ENCODE measurements at places on chromosomes 13 and 19.
A peak's percentile ranks its signal among the peaks of the same experiment; 100 is the strongest.

DNA sequence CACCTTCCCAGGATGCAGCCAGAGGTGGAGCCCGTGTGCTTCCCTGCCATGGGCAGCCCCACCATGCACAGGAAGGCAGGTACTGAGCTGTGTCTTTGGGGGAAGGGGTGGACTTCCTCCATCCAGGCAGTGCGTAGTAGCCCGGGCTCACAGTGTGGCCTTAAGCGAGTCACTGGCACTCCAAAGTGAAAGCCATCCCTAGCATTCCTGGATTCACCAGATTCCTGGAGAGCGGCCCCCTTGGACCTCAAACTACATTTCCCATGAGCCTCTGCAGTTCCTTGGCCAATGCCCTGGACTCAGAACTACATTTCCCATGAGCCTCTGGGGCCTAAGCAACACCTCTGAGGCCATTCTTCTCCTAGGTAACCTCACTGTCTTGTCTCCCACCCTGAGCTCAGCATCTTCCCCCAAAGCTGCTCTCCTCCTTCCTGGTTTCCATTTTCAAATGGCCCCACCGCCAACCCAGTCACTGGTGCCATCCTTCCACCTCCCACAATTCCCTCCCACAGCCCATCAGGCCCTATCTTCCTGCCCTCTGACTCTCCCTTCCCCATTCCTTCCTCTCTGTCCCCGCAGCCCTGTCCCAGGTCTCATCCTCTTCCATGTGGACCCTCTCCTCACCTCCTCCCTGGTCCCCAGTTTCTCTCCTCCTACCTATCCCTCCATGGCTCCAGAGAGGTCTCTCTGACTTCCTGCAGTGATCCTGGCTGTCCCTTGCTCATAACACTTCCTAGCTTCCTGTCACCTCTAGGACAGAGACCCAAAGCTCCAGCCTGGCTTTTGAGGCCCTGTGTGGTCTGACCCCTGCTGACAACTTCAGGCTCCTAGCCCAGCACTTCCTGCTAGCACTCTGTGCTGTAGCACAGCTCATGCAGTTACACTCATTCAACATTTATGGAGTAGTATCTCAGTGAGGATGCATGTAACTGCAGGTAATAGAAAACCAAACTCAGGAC, at the start of gene C19orf81:
Gene C19orf81 (plus strand): TSS at position 13 of the 959 bp plus-strand sequence. CDS start 0 bp downstream, at position 13.
- peak; percentile 76 for DNase-seq

- DNase-seq, result no peak
These were observed 2.3 kb downstream of the TGFBR3L start for GRCh38 chr19:7916955-7917266.

DNA sequence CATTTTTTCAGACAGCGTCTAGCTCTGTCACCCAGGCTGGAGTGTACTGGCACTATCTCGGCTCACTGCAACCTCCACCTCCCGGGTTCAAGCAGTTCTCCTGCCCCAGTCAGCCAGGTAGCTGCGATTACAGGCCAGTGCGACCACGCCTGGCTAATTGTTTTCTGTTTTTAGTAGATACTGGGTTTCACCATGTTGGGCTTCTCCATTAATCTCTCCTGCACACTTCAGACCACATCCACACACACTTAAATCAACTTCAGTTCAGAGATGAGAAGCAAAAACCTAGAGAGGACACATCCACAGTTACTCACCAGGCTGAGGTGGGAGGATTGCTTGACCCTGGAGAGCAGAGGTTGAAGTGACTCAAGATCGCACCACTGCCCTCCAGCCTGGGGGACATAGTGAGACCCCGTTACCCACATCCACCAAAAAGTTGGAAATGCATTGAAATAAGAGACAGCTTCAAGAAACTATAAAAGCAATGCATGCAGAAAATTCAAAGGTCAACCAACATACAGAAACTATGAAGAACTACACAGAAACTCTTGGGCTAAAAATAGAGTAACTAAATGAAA, 42.3 kb downstream of the ZNF611 start:
- no peak for DNase-seq

DNA sequence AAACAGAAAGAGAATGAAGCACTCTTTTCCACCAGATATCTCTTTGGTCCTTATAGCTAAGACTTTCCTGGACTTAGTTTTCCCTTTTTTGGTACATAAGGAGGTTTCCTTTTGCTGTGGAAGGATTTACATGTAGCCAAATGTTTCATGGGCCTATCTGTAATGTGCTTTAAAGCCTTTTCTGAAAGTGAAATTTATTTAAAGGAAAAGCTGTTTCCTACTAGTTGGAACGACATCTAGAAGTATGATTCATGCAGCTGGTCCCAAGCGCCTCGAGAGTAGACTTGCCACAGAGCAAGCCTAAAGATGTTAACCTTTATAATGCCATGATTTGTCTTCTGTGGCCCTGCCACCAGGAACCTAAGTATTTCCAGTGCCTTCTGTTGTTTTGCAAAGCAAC, 390.3 kb downstream of the DLEU7 start:
- no peak for DNase-seq

DNA sequence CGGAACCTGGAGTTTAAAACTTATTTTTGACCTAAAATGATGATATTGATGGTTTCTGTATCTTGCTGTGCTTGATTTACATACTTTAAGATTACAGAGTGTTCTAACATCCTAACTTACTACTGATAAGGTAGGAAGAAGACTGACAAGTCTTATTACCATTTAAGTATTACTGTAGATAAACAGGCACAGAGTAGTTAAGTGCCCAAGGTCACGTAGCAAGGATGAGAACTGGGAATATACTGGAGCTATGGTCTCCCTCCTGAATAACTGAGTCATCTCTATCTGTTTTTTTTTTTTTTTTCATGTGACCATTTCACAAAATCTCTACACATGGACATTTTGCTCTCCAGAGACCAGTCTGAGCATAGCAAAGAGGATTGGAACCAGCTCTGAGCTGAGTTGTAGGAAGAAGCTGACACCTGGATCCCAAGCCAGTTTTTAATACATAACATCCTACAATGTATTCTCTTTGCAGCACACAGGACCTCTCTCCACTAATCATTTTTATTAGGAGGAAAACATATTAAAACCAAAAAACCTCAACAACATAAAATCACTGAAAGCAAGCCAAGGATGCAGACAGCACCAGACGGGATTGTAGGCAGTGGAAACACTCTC, 173.5 kb downstream of the DNAJC15 start:
- DNase-seq, result no peak

GRCh38 chr13:30257468-30258099, 49.8 kb downstream of the KATNAL1 start:
- DNase-seq, result no peak

DNA sequence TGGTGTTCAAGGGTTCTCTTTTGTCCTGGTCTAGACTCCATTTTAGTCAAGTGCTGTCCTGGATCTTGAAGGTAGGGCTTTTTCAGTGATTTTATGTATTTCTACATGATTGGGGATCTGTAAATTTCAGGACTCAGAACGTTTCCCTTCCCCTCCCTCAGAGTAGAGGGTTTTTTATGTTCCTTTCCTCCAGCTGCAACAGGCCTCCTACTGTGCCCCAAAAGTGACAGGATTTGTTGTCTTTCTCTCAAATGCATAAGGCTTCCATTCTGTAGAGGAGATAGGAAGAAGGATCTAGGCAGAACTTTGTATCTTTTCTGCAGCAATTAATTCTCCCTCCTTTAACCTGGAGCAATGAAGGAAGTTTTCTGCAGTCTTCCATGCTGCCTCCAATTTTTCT, 251.3 kb downstream of the MAB21L1 start:
- DNase-seq, result no peak

Data from SK-MEL-5 (cell line).